DMS53 (cell line): ENCODE measurements at places on chromosomes 7 and 10.

DNA sequence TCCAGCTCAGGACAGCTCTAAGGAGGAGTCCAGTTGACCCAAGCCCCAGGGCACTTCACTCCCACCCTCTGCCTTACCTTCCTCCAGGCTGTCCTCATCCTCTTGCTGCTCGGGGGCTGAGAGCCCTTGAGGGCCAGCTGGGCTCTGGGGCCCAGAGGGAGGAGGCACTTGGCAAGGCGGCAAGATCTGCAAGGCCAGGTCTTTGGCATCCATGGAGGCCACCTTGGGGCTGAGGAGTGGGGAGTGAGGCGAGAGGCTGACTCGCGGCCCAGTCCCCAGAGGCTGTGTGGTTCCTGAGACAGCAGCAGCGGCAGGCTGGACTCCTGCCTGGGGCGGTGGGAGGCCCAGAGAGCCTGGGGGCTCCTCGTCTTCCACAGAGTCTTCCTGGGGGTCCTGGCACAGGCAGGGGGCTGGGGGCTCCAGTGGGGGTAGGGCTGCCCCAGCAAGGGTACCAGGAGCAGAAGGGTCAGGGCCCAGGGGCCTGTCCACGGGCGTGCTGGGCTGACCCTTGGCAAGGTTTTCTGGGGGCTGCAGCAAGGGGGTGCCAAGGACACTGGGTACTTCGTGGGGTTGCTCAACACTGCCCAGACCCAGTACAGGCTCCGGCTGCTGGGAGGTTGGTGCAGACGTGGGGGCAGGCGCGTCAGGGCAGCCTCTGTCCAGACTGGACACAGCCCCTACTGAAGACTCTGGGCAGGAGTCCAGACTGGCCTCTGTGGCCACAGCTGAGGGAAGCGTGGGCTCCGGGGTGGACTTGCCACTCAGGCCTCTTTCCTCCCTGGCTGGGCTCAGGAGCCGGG lies 6.5 kb downstream of the NACAD start:
- no peak for DNase-seq

DNA sequence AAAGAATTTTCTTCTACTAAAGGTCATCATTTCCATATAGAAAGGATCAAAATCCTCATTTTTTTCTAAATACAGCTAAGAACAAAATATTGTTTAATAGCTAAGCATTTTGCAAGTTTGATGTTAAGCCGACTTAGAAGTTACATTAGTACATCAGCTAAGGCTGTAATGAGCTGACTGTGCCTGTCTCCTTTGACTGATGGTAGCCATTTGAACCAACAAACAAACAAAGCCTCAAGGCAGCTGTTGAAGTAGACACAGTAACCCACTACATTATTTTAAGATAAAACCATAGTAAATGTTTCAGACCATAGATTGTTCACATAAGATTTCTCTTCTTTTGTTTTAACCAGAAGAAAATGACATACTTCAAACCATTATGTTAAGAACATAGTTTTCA lies 210.9 kb upstream of the VSTM2A start:
- DNase-seq = no peak

- no peak for DNase-seq
These were observed 61.5 kb downstream of the DYNC2I1 start for GRCh38 chr7:158917818-158918217.

GRCh38 chr7:48011323-48011722 lies 17.6 kb downstream of the SUN3 start:
- no peak for DNase-seq

DNA sequence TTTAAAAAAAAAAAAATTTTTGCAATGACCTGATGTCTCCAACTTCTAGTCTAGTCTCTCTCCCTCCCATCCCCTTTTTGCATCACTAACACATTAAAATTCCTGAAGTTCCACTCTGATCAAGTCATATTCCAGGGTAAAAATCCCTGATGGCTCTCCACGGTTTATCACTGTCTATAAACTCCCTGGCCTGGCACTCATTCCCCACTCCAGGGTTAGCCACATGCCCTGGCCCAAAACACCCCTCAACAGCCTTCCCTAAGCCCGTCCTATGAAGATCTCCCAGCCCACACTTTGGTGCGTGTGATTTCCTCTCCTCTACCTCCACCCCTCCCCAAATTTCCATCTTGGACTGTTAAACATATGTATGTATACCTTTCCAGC lies 125.4 kb downstream of the JAZF1 start:
- DNase-seq = no peak

DNA sequence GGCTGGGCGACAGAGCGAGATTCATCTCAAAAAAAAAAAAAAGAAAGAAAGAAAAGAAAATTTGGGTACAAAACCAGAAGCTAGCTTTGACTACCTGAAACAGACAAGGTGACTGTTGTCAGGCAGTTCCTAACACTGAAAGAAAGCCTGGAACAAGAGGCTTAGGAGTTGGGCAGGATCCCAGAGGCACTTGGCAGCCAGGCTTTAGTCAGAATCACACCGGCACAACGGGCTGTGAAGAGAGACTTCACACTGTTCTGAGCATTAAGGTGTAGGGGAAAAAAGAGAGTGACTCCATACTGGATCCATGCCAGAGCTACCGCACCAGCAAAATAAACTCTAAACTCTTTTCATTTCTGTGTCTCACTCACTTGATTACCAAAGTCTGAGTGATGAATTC lies 130.8 kb downstream of the ZNF467 start:
- DNase-seq = no peak

DNA sequence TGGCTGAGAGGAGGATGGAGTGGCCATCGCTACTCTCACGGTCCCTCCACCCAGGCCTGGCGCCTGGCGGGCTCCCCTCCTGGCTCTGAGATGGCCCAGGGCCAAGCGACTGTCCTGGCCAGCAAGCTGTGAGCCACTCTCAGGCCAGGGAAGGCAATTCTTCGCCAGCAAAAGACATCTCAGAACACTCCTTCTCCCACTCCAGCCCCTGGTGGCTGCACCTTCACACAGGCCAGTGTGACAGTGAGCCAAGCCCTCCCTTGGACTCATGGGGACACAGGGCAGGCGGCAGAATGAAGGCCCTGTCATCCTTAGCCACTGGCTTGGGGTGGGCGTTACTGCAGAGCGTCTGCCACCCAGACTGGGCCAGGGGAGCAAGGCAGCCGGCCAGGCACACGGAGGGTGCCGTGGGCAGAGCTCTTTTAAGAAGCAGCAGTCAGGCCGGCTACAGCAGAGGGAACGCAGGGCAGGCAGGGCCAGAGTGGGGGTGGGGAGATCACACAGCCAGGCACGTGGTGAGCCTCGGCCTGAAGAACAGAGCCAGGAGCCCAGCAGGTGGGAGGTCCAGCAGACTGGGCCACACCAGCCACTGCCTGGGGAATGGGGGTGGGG lies 14.4 kb downstream of the STK32C start:
- DNase-seq = peak; percentile 55

DNA sequence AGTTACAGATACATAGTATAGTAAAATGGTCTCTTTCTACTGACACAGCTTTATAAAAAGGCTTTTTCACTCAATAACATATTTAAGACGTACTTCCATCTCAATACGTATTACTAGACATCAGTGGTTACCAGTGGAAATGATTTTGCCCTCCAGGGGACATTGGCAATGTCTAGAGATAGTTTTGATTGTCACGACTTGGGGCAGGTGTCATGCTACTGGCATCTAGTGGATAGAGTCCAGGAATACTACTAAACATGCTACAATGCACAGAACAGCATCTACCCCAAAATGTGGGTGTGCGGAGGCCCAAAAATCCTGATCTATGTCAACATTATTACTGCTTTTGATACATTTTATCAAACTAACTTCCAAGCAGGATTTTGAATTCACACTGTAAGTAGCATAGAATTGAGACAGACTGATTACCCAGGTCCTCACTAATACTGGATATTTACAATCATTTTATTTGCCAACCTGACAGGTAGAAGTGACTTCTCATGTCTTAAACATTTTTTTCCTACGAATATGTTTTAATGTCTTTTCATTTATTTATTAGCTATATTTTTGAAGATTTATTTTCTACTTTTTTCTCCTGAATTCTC lies 53.8 kb downstream of the HGF start:
- DNase-seq = peak; percentile 85
